ENCODE measurements at places on chromosomes 5 and 9.

DNA sequence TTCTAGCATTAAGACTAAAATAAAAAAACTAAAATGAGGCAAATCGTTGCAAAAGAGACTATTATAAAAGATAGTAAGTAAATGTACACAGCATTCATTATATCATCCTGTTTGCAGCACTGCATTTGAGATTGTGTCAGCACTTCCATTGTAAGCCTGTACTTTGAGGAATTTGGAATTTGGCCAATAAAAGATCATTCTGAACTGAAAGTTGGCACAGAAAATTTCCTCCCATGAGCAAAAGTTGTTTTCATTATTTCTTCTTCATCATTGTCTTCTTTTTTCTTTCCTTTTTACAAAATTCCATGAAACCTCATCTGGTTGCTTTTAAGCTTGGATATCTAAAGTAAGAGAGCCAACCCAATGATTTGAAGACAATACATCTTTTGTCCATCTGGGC lies 199.3 kb upstream of the ADAMTSL1 start:
- no peak for DNase-seq

DNA sequence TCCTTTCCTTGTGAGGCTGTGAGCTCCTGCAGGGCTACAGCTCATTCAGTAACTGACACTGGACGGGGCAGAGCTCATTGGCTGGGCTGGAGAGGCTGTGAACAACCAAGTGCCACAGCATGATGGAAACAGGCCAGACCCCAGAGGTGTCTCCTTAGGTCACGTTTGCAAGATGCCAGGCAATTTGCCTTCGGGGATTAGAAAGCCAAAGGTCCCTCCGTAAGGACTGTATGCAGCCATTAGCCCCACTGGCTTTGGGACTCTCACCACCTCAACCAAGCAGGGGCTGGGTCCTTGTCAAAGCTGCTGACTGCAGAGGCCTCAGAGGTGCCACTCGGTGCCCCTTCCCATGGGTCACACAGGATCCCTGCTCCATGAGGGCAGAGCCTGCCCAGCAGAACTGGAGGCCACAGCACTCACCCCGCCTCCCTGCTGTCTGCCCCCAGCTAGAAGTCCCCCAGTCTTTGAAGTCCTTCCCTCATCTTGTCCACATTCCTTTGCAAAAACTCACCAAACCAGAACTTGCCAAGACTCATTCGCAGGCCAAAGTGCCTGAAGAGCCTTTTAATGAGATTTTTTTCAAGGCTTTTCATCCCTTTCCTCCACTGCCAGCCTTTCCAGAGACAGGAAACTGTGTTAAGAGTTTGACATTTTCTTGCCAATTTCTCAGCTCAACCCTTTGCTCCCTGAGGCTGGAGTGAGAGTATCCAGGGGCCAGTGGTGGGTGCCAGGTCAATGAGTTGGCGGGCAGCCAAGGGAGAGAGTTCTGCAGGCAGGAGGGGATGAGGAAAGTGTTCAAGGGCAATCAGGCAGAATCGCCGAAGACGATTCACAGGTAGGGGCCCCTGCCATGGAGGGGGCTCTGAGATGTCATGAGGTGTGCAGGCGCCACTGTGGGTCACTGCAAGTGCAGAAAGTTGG lies 39.7 kb upstream of the SLC25A51 start:
- no peak for DNase-seq

- DNase-seq: no peak
Measured at GRCh38 chr5:140111859-140112551, 1.9 kb upstream of the PURA start.

GRCh38 chr5:33032271-33033070 lies 321.4 kb downstream of the NPR3 start:
- no peak for DNase-seq

GRCh38 chr5:116130471-116130870 lies 45.6 kb downstream of the COMMD10 start:
- no peak for DNase-seq

DNA sequence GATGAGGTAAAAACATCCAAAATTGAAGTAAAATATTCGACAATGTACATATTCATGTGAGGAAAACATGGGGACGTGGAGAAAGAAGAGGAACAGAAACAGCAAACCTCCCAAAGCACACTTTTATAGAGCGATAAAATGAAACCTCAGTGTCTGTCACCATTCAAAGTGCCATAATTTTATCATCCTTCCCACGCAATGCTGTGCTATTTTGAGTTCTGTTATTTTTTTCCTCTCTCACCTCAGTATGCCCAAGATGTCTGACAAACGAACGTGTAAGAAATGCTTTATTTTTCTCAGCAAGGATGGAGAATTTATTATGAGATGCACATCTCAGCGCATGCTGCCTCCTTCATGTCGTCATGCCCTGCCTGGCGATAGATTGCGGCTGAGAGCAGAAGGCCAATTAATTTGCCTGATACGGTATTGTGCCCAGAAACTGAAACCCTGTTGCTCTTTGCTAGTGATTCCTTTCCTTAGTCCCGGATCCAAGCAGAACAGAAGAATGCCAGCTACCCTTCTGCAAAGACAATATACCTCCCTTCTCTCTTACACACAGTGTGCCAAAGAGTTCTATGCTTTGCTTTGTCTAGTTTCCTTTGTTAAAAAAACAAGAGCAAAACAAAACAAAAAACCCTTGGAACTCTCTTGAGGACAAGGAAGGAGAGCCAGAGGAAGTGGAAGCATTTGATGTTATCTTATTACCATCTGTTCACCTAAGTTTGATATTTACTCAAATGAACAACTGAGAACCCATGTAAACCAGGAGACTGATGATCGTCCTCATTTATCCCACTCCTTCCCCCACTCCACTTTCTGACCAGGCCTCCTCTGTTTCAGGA lies 192.4 kb downstream of the SEMA6A start:
- DNase-seq: no peak

GRCh38 chr5:36900283-36900682 lies 23.7 kb downstream of the NIPBL start:
- DNase-seq: no peak

DNA sequence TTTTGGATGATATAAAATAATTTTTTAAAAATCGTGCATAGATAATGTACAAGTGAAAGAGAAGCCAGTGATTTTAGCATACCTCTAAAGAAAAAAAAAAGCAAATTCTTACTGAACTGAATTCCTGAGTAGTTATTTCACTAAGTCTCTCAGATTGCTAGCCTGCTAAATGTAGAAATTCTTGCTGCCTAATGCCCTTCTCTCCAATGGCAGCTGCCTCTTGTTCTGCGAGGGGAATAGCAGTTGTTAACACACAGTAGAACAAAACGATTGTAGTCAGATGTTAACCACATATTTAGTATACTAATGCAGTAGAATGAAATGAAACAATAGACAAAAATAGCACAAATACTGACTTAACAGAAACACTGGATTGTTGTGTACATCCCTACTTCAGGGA lies 26.8 kb downstream of the SMAD5 start:
- DNase-seq: no peak

DNA sequence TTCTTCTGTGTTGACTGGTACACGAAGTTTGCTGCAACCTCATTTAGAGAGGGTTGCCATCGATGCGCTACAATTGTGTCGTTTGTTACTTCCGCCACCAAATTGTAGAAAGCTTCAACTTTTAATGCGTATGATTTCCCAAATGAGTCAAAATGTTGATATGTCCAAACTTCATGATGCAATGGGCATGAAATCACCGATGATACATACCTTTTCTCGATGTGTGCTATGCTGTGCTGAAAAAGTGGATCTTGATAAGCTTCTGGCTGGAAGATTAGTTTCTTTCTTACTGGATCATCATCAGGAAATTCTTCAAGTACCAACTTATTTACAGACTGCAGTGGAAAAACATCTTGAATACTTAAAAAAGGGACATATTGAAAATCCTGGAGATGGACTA lies 65.7 kb downstream of the TMEM38B start:
- DNase-seq: no peak

DNA sequence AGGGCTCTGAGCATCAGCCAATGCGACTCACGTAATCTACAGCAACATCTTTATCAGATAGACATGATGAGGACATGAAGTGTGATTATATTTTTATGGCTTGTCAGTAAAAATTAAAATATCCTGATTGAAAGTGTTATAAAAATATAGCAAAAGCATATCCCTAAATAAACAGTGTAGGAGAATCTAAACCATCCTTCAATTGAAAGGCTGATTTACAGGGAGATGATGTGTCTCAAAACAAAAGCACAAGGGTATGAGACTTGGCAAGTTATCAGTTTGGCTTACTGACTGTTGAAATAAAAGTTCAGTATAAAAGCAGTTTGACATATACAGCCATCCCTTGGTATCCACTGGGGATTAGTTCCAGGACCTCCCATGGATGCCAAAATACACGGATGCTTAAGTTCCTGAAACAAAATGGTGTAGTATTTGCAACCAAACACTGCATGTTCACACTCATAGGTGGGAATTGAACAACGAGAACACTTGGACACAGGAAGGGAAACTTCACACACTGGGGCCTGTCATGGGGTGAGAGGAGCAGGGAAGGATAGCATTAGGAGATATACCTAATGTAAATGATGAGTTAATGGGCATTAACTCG lies 149.9 kb upstream of the MAP1B start:
- DNase-seq: no peak

- DNase-seq: no peak
Measured at GRCh38 chr5:171485668-171486067, 66.2 kb downstream of the FGF18 start.

- DNase-seq: no peak
Measured at GRCh38 chr5:92652756-92653155, 928.3 kb downstream of the NR2F1-AS1 start.

GRCh38 chr5:7805379-7805778 lies 45.6 kb downstream of the CFAP90 start:
- no peak for DNase-seq

DNA sequence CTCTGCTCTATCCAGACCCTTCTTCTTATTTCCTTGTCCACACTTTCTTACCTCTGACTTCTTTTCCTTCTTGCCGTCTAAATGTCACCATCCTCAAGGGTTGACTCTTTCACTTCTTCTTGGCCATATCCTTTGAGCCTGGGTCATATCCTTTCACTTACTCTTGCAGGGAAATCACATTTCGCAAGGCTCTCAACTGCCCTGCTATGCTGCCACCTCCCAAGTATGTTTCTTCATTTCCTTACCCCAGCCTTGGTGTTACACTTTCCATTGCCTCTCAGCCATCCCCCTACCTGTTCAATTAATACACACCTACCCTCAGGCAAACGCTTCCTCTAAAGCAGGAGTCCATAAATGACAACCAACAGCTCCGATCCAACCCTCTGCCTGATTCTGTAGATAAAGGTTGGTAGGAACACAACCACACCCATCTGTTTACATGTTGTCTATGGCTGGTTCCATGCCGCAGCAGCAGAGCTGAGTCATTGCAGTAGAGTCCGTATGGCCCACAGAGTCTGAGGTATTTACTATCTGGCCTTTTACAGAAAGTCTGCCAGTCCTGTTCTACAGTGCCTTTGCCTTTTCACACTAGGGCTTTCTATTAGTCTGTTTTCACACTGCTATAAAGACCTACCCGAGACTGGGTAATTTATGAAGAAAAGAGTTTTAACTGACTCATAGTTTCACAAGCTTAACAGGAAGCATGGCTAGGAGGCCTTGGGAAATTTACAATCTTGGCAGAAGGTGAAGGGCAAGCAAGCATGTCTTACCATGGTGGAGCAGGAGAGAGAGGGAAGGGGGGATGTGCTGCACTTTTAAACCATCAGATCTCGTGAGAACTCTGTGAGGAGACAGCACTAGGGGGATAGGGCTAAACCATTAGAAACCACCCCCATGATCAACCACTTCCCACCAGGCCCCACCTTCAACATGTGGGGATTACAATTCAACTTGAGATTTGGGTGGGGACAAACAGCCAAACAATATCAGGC lies 97.9 kb downstream of the SV2C start:
- DNase-seq: no peak

- no peak for DNase-seq
Measured at GRCh38 chr5:150358261-150359095, 981 bp downstream of the TCOF1 start.

DNA sequence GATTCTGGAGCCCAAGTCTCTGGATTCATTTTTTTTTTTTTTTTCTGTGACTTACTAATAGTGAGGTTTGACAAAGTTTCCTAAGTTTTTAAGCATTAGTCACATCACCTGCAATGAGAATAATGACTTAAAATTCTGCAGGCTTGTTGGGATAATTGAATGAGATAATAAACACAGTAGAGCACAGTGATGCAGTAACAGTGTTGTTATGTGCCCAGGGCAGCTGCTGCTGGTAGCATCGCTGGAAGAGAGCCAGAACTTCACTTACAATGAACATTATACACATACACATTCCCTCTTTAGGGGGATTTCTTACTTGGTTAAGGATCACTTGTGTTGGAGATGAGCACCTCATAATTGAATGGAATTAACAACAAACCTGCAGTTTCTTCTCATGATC lies 78.9 kb downstream of the ALDH7A1 start:
- DNase-seq: no peak

DNA sequence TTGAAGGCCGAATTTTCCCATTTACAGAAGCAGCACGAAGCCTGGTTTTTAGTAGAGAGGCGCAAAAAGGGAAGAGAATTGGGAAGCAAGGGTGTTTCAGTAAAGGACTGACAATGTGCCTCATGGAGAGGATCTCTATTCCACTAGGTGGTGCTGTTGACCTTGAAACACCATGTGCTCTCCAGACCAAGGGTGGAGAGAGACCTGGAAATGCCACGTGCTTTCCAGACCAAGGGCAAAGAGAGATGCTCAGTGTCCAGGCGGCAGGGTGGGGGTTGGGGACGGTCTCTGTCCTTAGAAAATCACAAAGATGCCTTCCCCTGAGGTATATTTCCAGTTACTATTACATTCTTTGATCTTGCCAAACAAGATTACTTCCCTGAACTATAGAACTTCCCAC lies 425.3 kb downstream of the CSNK1G3 start:
- no peak for DNase-seq

DNA sequence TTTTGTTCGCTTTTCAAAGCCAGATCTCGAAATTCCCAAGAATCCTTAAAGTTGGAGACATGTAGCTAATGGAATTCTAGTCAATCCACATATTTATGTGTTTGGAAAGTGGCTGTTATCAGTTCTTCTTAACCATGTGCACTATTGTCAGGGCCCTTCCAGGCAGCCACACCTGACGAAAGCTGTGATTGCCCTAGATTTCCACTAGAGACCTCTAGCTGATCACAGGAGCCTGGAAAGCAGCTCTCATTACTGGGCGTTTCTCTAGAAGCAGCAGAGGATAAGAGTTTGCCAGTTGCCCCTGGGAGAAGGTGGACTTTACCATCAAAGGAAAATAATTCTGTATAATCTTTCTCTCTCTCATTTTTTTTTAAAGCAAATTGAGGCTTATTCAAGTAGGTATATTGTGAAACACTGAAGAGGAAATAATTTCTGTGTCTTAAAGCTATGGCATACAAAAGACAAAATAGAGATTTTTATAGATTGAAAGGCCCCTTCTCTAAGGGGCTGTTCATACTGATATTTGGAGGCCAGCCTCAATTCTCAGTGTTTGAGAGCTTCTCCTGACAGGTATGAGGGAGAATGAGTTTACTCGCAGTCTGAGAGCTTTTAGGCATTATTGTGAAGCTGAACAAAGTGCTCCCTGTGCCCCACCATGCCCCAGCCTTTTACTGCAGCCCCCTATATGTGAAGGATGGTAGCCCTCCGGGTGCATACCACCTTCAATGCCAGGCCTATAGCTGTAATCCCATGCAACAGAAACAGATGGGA lies 405.4 kb upstream of the ACTBL2 start:
- no peak for DNase-seq

- no peak for DNase-seq
Measured at GRCh38 chr9:87234854-87235253, 262.8 kb upstream of the DAPK1 start.

- no peak for DNase-seq
Measured at GRCh38 chr9:105418588-105419500, 29.0 kb upstream of the FSD1L start.

- DNase-seq: no peak
Measured at GRCh38 chr9:135978642-135979546, 17.7 kb upstream of the UBAC1 start.

- no peak for DNase-seq
Measured at GRCh38 chr9:131280660-131281059, 4.3 kb upstream of the FAM78A start.

Data from stimulated activated CD4-positive, alpha-beta T cell treated with anti-CD3 and anti-CD28 coated beads, TNF-alpha, amount 100 ng/mL, for 1 hour (primary cell).